ENCODE measurements at places on chromosomes 7 and 10. TPM values are rescaled to one million over a fixed set of nuclear protein-coding genes. Genes with fewer than 3 reads are reported as not detected.

Gene SYNPO2L
- not detected for total RNA-seq

Gene CLCN1
- not detected for total RNA-seq

Gene IFIT3
- total RNA-seq: 4.5 TPM

Gene VIPR2
- 0.06 TPM for total RNA-seq

Gene CYP3A7
- total RNA-seq: not detected

Gene AKR1D1
- not detected for total RNA-seq

Gene CAV1
- total RNA-seq: 671 TPM

Gene CALHM1
- not detected for total RNA-seq

Data from A549 treated with Hydrocortisone at 1 μM for 4 hours (cell line).